ENCODE measurements at places on chromosomes 16 and 17. TPM values are rescaled to one million over a fixed set of nuclear protein-coding genes. Genes with fewer than 3 reads are reported as not detected.
A peak's percentile ranks its signal among the peaks of the same experiment; 100 is the strongest.

DNA sequence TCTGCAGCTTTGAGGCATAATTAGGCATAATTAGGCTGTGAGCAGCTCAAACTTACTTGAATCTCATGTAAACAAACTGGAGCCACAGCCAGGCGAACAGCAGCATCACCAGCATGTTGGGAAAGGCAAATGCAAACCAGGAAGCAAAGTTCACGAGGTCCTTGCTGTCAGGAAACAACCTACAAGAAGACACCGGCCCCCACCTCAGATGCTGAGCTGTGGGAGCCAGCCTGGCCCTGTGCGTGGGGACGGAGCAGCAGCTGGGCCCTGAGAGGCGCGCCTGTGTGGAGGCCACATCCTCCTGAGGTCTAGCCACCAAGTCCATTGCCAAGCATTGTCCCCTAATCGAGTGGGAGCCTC is 12.2 kb downstream of the SLC13A5 start:
- DNase-seq: no peak

GRCh38 chr17:44381810-44382305 is 7.6 kb downstream of the ITGA2B start:
- DNase-seq: no peak

GRCh38 chr16:58678716-58679115 is 5.9 kb downstream of the SLC38A7 start:
- DNase-seq: peak; percentile 30

DNA sequence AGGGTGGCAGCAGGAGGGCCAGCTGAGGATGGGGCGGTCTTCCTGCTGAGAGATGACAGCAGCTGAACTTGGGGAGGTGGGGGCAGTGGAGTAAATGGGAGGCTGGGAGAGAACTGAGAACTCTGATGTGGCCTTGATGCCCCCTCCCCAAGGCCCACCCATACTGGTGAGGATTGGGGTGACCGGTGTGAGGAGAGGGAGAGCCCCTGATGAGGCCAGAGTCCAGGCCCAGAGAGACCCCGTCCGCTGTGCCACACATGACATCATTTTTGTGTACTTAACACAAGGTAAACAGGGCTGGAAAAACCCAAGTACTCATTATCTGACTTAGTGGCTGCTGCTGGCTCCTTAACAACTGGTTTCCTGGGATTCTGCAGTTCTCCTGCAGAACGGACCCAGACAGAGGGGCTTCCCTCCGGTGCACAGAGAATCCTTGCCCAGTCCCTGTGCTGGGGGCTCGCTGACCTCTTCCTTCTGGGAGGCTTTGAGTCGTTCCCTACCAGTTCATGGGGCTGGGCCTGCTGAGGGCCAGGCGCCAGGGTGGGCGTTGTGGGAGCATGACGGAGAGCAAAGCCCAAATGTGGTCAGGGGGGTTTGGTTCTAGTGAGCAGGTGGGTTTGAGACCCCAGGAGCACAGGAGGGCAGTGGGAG is 207.6 kb downstream of the RAB11FIP4 start:
- no peak for DNase-seq

GRCh38 chr16:3767333-3767986 is 50.1 kb upstream of the TRAP1 start:
- DNase-seq: no peak

DNA sequence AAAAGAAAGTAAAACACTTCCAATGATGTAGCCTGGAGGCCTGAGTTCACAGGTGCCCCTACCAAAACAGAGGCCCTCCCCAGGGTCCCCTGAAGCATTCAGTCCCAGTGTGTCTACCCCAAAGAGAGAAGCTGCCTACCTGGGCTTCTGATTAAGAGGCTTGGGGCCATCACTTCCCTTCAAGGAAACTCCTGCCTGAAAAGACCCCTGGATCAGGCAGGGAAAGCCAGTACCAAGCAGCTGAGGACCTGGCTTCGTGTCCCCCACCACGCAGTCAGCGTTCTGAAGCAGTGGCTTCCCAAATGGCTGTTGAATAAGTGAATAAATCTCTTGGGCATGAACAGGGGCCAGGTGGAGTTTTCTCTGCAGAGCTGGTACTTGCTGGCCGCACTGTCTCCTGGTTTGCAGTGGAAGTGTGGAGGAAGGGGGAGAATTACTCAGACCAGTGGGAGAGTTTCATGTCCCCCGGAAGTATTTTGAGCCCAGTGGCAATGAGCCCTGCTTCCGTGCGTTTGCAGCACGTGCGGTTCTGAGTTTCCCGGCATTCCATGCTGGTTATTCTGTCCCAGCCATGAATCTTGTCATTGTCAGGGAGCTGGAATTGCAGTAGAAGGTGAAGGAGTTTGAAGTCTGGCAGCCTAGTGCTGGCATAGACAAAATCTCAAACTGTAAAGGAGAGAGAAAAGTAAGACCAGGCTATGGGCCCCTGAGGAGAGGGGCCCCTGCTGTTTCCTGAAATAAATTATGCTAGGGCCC is 27.0 kb downstream of the RMI2 start:
- DNase-seq: no peak

GRCh38 chr17:73138541-73139138 is 26.2 kb upstream of the SSTR2 start:
- DNase-seq: no peak

- no peak for DNase-seq
Observed at GRCh38 chr16:50368410-50369132, at the start of gene BRD7. BRD7 (minus strand) TSS chr16:50368988; CDS start chr16:50368774, 214 bp downstream.

DNA sequence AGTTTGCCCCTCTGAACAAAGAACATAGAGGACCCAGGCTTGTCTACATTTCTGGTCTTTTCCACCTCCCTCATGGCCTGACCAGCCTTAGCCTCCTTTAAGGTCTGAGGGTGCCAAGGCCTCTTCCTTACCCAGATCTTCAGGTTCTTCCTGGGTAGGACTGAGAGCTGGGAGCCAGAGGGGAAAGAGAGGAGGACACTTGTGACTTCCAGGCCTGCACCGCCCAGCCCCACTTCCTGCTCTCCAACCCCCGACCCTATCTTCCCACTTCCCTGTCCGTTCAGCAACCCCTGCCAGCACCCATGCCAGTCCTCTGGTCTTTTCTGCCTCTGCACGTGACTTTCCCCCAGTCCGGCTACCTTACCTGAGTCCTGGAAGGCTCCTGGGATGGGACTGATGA is 534 bp downstream of the PRSS36 start:
- no peak for DNase-seq

- DNase-seq: no peak
Observed at GRCh38 chr16:56237451-56237930, 46.2 kb downstream of the GNAO1 start.

- DNase-seq: no peak
Observed at GRCh38 chr16:67884-68789, 4.3 kb downstream of the RHBDF1 start.

DNA sequence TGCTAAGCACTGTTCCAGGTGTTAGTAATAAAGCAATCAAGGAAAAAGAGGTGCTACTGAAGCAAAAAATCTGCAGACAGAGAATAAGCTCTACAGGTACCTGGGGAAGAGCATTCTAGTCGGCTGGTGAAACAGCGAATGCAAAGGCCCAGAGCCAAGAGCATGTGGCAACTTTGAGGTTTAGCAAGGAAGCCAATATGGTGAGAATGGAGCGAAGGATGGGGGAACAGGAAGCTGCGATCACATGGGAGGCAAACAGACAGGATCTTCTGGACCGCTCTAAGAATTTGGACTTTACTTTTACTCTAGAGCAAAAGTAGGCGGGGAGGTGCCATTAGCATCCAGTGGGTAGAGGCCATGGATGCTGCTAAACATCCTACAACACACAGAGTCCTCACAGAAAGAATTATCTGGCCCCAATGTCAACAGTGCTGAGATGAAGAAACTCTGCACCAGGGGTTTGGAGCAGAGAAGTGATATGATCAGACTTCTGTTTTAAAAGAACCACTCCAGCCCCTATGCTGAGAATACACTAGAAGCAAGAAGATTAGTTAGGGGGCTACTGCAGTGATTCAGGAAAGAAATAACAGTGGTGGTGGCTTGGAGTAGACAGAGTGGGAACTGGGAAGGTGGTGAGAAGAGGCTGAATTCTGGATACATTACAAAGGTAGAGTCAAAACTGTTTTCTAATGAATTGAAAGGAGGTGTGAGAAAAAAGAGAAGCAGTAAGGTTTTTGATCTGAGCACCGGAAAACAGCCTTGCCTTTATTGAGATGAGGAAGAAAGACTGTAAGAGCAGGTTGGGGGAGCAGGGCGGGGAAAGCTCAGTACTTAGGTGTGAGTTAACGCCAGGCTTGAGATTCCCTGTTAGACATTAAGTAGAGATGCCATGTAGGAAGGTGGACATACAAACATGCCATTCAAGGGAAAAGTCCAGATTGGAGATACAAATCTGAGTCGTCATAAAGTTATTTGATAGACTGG is 11.0 kb downstream of the EFTUD2 start:
- DNase-seq: no peak

- no peak for DNase-seq
Observed at GRCh38 chr16:11677451-11677951, 9.2 kb downstream of the SNN start.

- no peak for DNase-seq
Observed at GRCh38 chr17:77831474-77832179, 126.9 kb upstream of the TNRC6C start.

- no peak for DNase-seq
Observed at GRCh38 chr17:20975566-20975965, 67.2 kb downstream of the USP22 start.

DNA sequence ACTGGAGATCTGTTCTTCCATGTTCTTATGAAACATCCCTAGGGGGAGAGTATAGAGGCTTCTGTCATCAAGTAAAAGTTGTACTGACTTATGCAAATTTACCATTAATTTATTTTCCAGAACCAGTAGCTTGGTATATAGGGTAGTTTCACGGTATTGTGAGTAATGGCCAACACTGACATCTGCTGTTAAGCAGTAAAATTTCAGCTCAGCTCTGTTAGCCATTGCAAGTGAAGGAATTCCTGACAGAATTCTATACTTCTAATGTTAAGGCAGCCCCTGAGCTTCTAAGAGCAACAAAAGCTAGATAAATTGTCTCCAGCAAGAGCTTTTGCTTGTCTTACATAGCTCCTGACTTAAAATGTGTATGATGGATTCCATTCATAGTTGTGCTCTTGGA is 613.5 kb upstream of the C16orf82 start:
- DNase-seq: no peak

DNA sequence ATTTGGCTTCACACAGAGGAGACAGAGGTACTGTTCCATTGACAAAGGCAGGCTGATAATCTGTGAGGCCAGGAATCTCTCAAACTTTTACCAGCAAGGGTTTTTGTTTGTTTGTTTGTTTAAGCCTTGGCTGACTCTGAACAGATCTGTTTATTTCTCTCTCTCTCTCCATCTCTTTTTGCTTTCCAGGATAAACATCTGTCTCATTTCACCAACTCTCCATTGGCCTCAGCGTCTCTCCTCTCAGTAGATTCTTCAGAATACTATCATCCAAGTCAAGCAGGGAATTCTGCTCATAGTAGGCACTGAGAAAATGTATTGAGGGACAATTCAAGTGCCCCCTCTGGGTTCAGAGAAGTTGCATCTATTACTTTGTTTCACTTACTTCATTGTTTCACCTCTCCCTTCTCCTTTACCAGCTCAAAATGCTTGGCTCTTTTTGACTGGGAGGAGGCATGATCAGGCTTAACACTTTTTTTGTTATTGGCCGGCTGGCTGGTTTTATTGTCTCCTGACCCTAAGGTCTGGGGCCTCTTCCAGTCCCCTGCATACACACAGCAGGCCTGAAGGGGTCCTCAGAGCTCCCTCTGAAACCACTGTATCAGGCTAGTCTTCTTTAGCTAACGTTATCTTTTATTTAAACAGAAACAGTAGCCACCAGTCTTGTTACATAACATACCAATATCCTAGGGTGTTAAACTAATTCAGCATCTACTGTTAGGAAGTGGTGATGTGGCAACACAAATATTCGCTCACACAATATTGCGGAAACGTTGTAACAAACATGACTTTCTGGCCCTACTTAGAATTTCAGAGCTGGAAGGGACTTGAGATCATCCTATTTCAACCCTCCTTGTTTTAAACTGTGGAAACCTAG is 2.0 kb upstream of the YPEL2 start:
- DNase-seq: peak; percentile 72

- no peak for DNase-seq
Observed at GRCh38 chr16:82758406-82758805, 131.6 kb downstream of the CDH13 start.

DNA sequence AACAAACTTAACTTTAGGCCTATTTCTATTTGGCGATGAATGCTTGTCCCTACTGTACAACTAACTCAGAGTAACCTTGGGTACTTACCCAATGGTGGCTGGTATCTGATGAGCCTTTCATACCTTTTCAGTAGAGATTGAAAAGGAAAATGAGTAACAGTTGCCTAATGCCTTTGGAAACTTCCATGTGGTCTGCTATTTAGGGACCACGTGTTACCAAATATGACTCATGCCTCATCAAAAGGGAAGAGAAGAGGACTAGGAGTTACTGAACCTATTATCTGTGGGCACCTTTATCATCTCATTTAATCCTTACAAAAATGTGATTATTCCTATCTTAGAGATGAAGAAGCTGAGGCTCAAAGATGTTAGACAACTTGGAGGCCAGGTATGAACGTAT is 8.1 kb downstream of the MYOCD start:
- DNase-seq: no peak

- DNase-seq: no peak
Observed at GRCh38 chr17:49252148-49252695, 21.6 kb upstream of the PHOSPHO1 start.

DNA sequence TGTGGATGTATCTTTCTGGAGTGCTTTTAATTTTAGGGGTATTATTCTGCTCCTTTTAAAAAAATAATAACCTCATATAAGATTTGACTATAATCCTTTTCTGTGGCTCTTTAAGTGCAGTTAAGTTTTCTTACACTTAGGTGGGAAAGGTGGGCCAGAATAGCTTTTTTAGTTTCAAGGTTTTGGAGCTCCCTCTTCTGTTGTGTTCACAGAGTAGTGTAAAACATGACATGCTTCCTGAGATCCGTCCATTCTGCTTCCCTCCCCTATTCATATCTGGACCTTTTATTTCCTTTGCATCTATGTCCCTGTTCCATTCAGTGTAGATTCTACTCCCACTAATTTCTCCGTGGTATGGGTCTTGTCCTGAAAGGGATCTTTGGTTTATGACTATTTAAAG is 12.8 kb downstream of the LRRC36 start:
- no peak for DNase-seq

GRCh38 chr17:59357929-59358328 is 26.5 kb downstream of the YPEL2 start:
- DNase-seq: no peak

The NT5M gene
- 1.6 TPM for total RNA-seq

The LGALS9B gene
- 35.5 TPM for total RNA-seq

The SPATA33 gene
- total RNA-seq: 7.1 TPM

The AGRP gene
- total RNA-seq: not detected

The TAC4 gene
- total RNA-seq: not detected

The ZNF750 gene
- not detected for total RNA-seq

The HOXB1 gene
- total RNA-seq: not detected

All from left colon (tissue), 2 donors.